Lower leg skin (tissue), 4 donors: ENCODE measurements at places on chromosomes 6 and 20.

DNA sequence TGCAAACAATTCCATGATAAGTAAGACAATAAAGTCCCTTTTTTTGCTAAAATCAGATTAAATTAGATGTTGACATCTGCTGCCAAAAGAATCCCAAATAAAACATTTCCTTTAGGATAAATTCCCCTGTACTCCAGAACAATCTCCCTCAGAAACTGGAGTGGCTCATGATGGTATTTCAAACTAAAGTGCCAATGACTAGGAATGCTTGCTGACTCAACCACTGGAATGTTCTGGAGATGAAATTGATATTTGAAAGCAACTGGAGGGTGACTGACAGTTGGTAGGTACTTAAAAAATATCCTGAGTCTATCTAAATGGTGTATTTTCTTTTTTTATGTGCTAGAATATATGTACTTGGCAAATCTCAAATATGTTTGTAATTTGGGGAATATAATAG is 350.1 kb upstream of the TSHZ2 start:
- no peak for DNase-seq

GRCh38 chr6:131929264-131929663 is 21.9 kb downstream of the CCN2 start:
- DNase-seq: no peak

DNA sequence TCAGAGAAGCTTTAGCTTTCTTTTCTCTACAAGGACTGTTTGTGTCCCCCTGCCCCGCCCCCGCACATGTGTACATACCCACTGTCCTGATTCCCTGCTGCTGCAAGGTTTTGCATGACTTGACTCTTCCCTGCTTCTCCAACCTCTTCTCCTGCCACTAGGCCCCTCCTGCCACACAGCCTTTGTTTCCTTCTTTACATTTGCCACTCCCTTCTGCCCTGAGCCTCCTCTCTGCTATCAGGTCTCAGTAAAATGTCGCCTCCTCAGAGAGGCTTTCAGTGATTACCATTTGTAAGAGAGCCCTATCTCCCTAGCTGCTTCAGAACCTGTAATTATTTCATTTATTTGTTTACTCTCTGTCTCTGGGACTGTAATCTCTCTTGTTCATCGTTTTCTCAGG is 56.4 kb upstream of the VSTM2L start:
- DNase-seq: no peak

GRCh38 chr6:63690221-63690620 is 54.6 kb downstream of the PHF3 start:
- no peak for DNase-seq

- DNase-seq: no peak
Observed at GRCh38 chr20:35831029-35831428, 59.2 kb downstream of the PHF20 start.

DNA sequence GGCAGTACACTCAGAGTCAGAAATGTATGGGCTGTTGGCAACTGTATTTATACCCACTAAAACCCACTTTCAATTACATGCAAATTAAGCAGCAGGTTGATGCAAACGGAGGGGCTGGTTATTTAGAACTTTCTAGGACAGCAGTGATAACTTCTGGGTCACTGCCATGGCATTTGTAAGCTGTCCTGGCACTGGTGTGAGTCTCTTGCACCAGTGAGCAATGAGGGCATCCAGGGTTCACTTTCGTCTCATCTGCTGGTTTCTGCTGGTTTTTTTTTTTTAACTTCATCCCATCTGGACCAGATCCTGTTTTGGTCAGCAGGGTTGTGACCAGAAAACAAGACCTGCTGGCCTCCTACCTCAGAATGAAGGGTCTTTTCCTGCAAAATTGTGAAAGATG is 49.2 kb downstream of the CDH26 start:
- no peak for DNase-seq

DNA sequence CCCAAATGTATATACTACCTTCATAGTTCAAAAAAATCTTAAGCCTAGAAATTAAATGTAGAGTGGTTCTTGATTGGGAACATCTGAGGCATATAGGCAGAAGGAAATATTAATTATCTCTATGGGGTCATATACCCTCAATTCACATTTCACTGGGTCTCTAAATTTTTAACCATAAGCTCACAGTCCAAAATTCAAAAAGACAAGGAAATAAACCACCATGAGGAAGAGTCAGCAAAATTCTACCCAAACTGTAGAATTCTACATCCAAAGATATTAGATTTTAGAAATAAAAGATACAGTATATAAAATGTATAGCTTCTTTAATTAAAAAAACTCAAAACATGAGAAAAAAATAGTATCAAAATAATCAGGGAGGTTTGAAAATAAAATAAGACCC is 15.5 kb downstream of the LY86 start:
- DNase-seq: no peak

GRCh38 chr20:32140603-32141002 is 31.1 kb downstream of the TM9SF4 start:
- no peak for DNase-seq

GRCh38 chr6:166464068-166465002 is 81.6 kb upstream of the MPC1 start:
- no peak for DNase-seq

- DNase-seq: no peak
Observed at GRCh38 chr6:110534731-110535492, 58.5 kb upstream of the SLC22A16 start.
